ENCODE measurements at places on chromosomes 13 and 19.

- no peak for DNase-seq
Observed at GRCh38 chr19:21921691-21922180, 85.8 kb upstream of the ZNF43 start.

DNA sequence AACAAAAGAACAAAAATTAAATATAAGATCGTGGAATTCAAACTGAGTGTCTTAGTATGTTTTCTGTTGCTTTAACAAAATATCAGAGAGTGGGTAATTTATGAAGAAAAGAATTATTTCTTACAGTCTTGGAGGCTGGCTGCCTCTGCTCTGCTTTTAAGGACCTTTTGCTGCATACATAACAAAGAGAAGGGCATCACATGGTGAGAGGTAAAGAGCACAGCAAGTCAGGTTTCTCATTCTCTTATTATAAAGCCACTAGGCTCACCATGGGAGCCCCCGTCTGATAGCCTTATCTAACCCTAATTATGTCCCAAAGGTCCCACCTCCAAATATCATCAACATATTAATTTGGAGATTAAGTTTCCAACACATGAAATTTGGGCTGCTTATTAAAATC, 231.3 kb downstream of the SLITRK6 start:
- DNase-seq = no peak

DNA sequence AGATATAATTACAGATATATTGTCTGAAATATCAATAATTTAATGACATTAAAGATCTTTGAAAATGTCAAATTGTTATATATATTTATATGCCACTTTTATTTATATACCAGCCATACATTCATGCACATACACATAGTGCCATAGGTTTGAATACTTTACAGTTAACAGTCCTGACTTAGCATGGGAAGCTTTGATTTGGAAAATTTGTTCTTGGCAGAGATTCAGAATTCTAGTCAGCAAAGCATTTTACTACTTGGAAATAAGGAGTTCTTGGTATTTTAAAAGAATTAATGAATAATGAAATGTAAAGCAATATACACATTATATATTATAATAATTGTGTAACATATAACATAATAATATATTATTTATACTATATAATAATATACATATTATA, 277.0 kb upstream of the PCDH20 start:
- no peak for DNase-seq

DNA sequence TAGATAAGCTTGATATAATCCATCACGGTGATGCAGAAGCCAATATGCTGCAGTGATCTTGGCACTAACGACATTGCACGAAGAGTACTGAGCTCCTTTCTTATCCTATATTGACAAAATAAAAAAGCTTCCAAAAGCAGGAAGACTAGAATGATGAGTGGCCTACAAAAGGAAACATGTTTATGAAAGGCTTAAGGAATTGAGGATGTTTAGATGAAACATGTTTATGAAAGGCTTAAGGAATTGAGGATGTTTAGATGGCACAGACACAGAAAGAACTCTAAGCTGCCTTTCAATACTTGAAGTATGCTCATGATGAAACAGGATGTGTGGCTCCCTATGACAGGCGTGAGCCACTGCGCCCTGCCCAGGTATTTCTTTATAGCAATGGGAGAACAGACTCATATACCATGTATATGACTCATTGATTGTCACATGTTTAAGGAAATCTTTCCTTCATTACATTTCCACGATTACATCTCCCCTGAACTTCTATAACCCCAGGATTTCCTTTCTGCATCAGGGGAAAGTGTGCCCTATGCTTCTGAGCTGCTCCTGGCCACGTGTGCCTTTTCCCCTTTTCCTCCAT, 690.8 kb upstream of the ARGLU1 start:
- DNase-seq = no peak

GRCh38 chr13:51419001-51419636, 33.7 kb downstream of the INTS6 start:
- DNase-seq = no peak

- DNase-seq = no peak
Observed at GRCh38 chr13:77213644-77214043, 113.2 kb downstream of the MYCBP2 start.

DNA sequence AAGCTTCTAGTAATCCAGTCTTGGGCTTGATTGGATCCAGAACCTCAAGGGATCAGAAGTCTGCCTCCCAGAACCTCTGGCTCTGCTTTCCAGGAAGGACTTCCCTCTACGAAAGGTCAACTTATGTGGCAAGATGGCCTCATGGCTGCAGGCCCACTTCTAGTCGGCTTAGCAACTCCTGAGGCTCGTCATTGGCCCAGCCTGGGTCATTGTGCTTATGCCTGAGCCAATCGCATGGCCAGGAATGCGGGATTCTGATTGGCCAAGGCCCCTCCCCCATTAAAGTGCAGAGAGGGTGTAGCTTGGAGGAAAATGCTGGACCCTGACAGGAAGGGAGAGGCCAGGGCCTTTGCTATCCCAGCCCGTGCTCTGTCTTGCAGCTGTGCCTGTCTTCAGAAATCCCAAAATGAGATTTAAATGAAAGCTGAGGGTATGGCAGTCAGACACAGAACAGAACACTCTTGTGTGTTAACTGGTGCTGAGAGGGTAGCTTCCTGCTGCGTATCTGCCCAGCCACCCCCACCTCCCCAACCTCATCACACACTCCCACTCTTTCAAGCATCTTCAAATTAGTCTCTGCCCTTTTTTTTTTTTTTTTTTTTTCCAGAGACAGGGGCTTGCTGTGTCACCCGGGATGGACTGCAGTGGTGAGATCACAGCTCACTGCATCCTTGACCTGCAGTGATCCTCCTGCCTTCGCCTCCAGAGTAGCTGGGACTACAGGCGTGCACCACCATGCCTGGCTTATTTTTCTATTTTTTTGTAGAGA, 5.5 kb upstream of the CCNE1 start:
- DNase-seq = no peak

DNA sequence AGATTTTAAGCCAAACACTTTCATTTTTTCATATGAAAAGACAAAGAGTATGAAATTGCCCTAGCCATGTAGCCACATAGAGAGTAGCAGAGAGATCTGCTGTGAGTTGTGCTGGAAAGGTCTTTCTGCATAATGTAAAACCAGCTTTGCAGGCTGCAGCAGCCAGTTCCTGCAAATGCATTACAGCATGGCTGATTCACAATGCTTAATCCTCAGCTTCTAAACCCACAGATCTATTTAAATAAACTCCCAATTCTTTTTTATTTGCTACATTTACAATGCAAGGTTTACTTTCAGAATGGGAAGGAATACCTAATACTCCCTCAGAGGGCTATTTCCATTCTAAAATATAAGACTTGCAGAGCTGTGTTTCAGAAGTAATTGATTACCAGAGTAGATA, 185.6 kb upstream of the STARD13 start:
- DNase-seq = no peak

- no peak for DNase-seq
Observed at GRCh38 chr13:36789730-36790129, 29.3 kb upstream of the RFXAP start.

- no peak for DNase-seq
Observed at GRCh38 chr13:39402221-39402970, 200.6 kb downstream of the LHFPL6 start.

GRCh38 chr19:8821748-8822241, 10.3 kb downstream of the ZNF558 start:
- no peak for DNase-seq

DNA sequence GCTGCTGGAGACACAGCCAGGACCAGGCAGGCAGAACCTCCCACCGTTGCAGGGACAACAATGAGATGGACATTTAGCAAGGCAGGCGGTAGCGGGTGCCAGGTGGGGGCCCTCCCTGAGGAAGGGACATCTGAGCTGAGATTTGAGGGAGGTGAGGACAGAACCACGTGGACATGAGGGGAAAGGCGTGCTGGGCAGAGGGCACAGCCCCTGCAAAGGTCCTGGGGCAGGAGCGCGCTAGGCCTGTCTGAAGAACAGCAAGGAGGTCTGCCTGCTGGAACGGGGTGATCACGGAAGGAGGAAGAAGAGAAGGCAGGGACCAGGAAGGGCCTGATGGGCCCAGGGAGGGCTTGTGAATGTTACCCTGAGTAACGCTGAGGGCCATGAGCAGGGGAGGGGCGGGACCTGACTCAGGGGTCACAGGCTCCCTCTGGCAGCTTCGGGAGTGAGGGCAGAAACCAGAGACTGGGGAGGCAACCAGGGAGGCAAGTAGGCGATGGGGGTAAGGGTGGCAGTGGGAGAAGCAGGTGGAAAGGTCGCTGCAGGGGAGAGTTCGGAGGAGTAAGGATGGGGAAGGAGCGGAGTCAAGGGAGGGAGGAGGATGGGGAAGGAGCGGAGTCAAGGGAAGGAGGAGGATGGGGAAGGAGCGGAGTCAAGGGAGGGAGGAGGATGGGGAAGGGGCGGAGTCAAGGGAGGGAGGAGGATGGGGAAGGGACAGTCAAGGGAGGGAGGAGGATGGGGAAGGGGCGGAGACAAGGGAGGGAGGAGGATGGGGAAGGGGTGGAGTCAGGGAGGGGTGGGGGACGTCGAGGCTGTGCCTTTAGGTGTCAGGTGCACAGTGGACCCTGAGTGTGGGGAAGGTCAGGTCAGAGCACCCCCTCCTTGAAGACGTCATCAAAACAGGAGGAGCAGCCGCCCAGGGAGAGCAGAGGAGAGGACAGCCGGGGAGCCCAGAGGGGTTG, 15.7 kb upstream of the B3GNT3 start:
- no peak for DNase-seq

GRCh38 chr13:21522847-21523246, 63.7 kb upstream of the ZDHHC20 start:
- DNase-seq = no peak

DNA sequence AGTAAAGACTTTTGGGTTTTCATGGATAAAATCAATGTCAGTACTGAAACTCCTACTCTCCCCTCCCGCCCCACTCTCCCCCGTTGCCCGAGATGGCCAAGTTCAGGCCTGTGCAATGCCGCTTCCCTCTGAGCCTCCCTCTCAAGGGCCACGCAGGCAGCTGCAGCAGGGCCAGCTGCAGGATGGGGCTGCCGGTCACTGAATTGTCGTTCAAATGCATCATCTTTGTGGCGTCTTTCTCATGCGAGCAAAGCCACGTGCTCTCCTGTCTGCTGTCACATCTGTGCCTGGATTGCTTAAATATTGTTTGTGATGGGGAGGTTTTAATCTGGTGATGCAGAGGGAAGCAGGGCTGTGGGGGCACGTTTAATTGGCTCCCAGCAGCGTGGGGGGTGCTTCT, 26.6 kb downstream of the SHISA2 start:
- no peak for DNase-seq

- no peak for DNase-seq
Observed at GRCh38 chr19:791007-791566, 6.2 kb upstream of the PTBP1 start.

DNA sequence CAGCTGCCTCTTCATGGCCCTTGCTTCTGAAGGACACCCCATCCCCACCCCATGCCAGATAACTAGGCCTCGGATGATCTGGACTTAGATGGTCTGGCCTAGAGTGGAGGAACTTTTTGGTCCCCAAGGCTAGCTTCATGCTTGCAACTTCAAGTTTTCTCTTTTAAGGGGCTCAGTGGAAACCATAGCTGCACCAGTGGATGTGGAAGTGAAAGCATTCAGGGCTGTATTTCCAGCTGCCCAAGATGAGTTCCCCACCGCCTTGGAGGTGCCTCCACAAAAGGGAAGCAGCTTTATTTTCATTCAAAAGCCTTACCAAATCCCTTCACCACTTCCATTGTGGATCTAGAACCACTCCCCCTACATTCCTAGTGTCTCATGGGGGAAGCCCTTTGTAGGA, 17.6 kb upstream of the GSX1 start:
- DNase-seq = no peak

DNA sequence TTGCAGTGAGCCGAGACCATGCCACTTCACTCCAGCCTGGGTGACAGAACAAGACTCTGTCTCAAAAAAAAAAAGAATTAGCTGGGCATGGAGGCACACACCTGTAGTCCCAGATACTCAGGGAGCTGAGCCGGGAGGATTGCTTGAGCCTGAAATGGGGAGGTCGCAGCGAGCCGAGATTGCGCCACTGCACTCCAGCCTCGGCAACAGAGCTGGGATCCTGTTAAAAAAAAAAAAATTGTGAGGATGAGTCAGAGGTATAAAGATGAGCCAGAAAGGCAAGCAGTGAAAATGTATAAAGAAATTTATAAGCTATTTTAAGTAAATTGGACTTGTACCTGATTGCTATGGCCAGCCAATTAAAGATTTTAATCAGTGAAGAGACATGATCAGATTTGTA, 21.1 kb downstream of the KBTBD6 start:
- DNase-seq = no peak
